Eye (tissue), 1 donor: ENCODE measurements at places on chromosomes 4 and X.

DNA sequence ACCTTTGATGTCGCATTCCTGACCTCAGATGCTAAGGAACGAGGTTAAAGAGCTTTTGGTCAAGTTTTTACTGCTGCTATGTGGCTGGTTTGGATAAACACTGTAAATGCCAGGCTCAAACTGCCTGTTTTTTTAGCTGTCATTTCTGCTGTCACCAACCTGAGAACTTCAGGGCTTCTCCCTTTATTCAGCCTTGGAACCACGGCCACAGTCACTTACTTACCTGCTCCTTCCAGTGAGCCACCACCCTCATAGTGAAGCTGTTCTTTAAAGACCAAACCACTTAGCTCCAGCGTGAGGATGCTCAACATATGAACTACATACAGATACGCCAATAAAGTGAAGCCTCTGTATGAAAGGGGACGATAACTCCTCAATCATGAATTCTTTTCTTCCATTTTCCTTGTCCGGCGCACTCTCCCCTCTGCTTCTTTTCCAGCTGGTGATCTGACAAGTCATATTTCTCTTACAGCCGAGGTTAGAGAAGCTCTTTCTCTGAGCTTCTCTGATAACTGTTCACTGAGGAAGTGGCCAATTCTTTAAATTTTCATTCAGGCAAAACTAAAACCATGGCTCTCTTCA lies 152.8 kb upstream of the ANK2 start:
- no peak for DNase-seq

DNA sequence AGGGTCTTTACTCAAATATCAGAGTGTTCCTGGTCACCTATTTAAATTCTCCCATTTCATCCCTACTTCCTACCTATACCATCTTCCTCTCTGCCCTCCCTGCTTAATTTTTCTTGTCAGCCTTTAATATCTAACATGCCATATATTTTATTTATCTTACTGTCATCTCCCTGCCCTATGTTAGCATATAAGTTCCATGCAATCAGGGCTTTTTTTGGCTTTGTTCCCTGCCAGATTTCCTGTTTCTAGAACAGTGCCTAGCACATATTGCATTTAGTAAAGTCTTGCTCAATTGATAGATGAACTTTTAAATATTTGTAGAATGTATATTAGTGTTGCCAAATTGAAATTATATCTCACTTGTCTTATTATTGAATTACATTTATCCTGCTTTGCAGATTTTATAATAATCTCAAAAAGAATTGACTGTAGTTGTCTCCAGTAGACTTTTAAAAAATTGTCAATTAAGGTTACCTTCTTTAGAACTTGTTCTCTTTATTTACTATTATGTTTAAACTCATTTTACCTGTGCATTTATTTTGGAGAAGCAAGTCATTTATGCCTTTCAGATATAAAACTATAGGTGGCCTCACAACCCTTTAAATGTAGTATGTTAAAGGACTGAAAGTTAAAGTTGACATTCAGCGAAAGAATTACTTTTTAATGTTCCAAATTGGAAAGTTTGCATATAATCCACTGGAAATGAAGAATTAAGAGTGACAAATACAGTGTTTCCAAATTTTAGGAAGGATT lies 108.2 kb upstream of the BMPR1B start:
- no peak for DNase-seq

DNA sequence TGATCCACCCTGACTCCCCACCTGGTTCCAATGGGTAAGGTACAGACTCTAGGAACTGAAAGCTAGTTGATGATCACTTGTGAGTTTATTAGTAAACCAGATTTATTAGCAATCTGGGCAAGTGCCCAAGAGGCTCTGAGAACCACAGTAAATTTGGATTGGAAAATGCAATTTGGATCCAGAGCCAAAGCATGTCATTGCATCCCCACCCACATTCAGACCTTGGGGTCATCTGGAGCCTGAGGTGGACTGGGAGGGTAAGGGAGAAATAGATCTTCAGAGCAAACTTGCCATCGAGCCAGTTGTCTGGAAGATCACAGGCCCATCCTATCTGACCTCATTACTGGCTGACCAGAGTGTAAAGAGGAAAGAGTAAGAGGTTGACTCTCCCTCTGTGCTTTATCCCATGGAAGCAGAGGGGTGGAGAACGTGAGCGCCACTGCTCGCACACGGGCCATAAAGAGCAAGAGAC lies 78.7 kb upstream of the RASGEF1B start:
- no peak for DNase-seq

- no peak for DNase-seq
These were observed 74.8 kb upstream of the STIM2 start for GRCh38 chr4:26785810-26786209.

DNA sequence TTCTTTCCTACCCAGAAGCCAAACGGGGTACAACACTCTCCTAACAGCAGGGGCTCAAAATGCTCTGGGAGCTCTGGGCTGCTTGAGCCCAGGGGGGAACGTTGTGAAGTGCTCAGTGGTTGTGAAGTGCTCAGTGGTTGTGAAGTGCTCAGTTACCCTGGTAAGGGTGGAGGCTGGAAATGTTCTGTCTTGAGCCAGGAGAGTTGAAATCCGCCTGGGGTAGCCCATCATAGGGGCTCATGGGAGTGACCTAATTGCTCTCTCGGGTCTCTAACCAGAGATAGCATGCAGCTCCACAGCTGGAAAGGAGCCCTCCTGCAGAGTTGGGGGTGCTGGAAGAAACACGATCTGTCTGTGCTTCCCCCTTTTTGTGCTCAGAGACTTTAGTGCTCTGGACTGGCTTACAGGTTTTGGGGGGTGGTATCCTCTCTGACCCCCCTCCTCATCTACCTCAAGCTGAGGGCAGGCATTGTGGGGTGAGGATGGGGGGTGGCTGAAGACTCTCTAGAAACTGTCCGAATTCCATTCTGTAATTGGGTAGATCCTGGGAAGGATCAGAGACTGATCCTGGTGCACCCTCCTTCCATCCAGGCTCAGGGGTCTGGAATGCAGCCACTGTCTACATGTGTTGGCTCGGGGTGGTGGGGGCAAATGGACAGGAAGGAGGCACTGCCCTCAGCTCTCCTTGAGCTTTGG lies 2.7 kb downstream of the EFNB1 start:
- DNase-seq, result no peak

DNA sequence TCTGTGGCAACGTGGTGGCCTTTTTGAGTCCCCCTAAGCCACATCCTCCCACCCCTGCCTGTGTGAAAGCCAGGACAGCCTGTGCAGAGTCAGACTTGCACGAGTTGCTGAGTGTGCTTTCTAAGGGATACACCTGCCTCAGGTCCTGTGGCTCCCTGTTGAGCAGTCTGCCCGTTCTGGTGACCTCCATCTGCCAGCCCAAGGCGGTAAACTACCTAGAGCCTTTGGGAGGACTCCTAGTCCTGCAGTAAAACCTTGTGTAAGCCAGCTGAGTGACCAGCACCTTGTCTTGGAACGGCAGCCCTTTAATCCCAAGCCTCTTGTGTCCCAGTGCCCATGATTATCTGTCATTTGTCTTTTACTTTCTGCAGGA lies 69.3 kb downstream of the NBDY start:
- DNase-seq, result no peak

GRCh38 chr4:78939667-78940008 lies 400 bp upstream of the PAQR3 start:
- DNase-seq, result no peak

DNA sequence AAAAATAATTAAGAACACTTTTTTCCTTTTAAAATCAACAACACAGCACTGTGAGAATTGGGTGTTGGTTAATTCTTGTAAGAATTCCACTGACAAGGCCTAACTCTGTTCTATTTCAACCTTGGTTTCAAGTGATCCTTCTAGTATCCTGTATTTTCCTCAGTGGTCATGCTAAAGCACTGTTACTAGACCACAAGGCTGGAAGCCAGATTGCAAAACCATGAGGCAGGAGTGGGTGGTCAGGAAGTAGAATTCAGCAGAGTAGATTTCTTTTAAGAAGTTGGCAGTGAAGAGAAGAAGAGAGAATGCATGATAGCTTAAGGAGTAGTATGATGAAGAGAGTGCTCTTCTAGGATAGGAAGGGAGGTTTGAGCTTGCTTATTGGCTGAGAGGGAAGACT lies 71.6 kb upstream of the LEF1 start:
- no peak for DNase-seq

GRCh38 chr4:1998296-1998695 lies 10.5 kb downstream of the NELFA start:
- DNase-seq, result no peak

- DNase-seq, result no peak
These were observed 144.4 kb upstream of the GUCY1A1 start for GRCh38 chr4:155522201-155522600.

GRCh38 chrX:53422861-53423306 lies at the start of gene RIBC1:
TSS of gene RIBC1 (plus strand) at chrX:53422873. CDS start at chrX:53426277, 3,404 bp downstream.
- DNase-seq, result no peak

DNA sequence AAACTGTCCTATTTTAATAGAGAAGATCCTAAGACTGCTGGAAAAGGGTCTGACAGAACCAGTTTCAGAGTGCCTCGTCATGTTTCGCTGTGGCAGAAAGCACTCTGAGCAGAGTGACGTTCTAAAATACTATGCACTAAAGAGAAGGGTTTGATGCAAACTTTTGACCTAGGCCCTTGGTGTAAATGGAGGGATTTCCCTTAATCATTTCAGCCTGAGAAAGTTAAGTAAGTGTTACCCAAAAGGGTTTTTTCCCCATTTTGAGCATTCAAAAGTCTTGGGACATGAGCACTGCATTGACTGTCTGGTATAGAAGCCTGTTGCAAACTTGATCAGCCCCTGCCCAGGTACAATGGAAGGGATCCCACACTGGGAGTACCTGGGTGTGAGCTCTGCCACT lies 157.5 kb upstream of the ATOH1 start:
- no peak for DNase-seq

DNA sequence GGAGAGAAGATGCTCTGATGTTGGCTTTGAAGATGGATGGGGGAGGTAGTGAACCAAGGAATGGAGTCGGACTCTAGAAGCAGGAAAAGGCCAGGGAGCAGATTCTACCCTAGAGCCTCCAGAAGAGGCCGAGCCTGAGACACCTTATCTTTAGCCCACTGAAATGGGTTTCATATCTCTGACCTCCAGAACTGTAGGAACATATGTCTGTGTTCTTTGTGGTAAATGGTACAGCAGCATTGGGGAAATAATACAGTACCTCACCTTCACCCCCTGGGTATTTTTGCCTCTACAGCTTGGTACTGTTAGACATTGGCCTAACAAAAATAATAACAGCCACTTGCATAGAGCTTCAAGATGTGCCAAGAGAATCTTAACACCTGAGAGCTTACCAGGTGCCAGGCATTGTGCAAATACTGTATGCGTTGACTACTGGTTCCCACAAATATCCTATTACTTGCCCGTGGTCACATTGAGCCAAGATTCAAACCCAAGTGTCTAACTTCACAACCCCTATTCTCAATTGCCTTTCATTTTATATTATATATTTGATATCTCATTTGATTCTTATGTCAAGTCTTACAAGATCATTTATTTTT lies 57.0 kb upstream of the PGM2 start:
- DNase-seq, result no peak

DNA sequence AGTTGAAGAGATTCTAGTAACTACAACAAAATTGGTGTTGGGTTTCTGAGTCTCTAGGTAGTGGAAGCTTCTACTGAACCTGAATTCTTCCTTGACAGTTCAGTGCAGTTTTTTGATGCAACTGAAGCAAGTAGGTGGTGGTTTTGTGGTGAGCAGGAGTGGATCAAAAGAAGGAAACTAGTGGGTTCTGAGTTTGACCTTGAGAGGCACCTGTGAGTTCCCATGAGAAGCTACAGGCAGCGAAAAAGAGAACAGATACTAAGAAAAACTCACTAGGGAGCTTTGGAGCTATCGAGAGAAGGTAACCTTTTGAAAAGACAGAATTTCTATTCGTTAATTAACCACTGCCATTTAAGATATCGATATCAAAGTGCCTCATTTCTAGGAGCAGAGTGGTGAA lies 145.2 kb downstream of the PDHA2 start:
- DNase-seq, result no peak

DNA sequence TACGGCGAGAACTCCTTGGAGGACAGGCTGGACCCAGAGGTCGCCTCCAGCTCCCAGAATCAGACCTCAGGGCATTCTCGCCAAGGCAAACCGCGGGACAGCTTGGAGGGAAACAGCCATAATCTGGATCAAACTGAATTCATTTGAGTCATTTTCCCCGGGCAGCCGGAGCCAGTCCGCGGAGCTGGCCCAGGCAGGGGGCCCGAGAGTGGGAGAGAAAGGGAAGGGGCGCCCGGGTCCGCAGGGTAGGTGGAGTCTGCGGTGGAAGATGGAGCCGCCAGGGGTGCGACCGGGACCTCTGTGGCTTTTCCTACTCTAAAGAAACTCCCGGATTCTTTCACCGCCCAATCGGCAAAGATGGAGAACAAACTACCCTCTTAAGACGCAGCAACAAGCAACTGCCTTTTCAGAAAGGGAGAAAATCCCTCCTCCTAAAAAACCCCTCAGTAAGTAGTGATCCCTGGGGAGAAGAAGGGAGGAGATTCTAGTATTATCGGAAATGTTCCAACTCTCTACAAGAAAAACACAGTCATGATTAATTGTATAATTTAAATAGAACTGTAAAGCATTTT lies 5.2 kb downstream of the NKX3-2 start:
- peak; percentile 68 for DNase-seq

GRCh38 chr4:153794006-153794405 lies 5.1 kb upstream of the SFRP2 start:
- DNase-seq, result peak; percentile 71

DNA sequence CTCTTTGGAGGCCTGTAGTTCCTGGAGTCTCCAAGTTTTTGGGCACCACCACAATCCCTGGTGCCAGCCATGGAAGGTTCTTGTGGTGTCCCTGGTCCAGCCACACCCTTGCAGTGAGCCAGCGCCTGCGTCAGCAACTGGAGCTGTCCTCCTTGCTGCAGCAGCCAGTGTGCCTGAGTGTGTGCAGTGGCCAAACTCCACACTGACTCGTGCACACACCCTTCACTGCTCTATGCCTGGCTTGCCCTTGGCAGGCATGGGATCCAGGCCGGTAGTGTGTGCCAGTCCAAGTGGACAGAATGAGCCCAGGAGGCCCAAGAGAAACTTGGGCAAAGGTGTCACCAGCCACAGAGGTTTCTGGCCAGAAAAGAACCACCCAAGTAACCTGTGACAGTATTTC lies 1074.0 kb downstream of the PCDH18 start:
- DNase-seq, result no peak

- peak; percentile 84 for DNase-seq
These were observed 100.8 kb downstream of the SPIN4 start for GRCh38 chrX:63250253-63250868.

GRCh38 chrX:109934434-109934833 lies 68.5 kb upstream of the TMEM164 start:
- no peak for DNase-seq

GRCh38 chrX:24575496-24575895 lies 71.7 kb downstream of the PCYT1B start:
- DNase-seq, result no peak

- no peak for DNase-seq
These were observed 86.0 kb downstream of the HTT start for GRCh38 chr4:3160438-3160837.

DNA sequence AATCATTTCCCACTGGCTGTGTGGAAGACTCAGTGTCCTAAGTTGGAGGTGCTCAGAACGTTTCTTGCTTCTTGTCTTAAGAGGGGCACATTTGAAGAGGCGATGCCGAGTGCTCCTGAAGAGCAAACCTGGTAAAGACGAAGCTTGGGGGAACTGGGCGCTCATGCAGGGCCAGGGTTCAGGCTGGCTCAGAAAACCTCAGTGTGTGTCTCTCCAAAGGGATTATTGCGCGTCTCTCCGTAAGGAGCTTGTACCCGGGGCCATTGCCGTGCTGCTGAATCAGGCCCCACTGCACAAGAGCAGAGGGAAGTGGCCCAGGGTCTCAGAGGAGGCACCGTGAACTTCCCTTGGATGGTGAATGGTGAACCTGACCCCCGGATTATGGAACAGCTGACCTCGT lies 44.4 kb downstream of the PSAPL1 start:
- DNase-seq, result no peak

- peak; percentile 68 for DNase-seq
These were observed 24.1 kb upstream of the PBDC1 start for GRCh38 chrX:76148753-76149152.
